ENCODE measurements at places on chromosomes 11 and 22.

DNA sequence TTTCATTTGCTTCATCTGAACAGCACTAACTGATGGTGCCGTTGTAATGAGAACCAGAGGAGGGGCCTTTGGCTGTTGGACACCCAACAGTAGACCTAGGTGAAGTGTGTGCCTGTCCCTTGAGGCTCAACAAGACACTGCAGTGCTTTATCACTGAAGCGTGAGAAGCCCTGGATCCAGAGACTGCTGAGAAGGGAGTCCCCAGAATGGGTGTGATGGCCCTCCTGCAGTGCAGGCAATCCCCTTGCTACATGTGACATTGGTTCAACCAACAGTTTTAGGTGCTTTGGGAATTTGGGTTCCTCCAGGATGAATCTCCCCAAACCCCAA, 125.6 kb downstream of the BRD1 start:
- no peak for DNase-seq

- peak; percentile 87 for DNase-seq
Observed at GRCh38 chr11:66421492-66422205, 814 bp downstream of the NPAS4 start.

DNA sequence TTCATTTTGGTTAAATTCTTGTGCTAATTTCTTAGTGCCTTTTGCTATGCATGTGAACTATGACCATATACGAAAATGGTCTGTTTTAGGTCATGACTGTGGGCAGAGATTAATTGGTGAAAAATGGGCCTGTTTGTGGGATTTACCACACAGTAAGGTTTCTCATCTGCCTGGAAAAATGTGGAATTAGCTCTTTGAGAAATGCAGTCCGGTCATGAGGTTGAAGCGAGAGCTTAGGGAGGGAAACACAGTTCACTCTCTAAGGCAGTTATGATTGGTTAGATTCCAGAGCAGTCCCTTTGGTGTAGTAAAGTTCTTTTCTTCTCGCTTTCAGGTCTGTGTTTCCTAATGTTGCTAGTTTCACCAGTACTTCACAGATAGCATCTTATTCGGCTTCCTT, 1.2 kb upstream of the PDE3B start:
- no peak for DNase-seq

- no peak for DNase-seq
Observed at GRCh38 chr22:34784056-34784455, 281.9 kb upstream of the ISX start.

DNA sequence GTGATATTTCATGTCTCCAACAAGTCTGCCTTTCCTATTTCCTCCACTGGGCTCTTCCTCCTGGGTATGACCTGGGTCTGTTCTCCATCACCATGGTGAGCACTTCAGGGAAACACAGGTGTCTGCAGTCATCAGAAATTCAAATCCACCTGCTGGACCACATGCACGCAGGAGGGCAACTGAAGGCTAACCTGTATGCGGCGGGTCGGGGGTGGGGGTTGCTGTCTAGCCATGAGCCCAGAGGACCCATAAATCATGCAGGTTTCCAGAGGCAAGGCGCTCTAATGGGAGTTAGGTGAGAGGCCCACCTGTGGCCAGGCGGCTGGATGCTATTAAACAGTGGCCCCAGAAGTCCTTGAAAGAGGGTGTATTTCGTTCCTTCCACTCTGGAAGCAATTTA, 11.1 kb upstream of the PAMR1 start:
- no peak for DNase-seq

GRCh38 chr11:13772223-13773046, 104.0 kb downstream of the FAR1 start:
- peak; percentile 76 for DNase-seq

DNA sequence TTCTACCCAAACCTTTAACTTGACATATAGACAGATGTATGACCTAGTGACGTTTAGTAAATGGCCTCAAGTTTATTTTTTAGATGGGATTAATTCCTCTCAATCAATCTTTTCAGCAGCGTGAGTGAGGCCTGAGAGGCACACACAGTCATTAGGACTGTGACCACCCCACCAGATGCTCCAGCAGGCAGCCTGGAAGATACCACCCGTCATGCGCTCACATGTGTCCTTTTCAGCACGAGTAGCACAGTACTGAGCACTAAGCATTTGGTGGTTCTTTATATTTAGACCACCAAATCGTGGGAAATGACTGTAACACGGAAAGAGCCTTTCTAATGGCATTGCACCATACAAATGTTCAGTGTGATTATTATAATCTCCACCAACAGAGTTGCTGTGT, 354.6 kb upstream of the DDI1 start:
- no peak for DNase-seq

DNA sequence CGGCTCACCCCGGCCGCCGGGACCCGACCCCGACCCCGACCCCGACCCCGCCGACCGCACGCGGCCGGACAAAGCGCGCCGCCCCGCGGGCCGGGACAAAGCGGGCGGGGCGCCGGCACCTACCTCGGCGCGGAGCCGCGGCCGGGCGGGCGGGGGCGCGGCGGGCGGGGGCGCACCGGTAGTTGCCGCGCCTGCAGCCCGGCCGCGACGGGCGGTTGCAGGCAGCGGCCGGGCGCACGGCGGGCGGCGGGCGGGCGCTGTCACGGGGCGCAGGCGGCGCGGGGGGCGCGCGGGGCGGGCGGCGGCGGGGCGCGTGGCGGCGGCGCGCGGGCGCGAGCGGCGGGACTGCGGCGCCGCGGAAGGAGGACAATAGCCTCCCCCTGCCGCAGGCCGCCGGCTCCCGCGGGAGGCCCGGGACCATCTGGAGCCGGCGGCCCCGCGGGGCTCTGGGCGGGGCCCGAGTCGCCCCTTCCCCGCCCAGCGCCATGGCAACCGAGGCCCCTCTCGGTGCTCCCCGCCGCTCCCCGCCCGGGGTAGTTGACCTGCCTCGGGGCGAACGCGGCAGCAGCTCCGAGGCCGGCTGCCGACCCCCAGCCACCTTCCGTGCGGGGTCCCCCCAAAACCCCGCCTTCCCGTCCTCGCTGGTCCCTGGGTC, 851 bp downstream of the SPTBN2 start:
- DNase-seq: no peak

DNA sequence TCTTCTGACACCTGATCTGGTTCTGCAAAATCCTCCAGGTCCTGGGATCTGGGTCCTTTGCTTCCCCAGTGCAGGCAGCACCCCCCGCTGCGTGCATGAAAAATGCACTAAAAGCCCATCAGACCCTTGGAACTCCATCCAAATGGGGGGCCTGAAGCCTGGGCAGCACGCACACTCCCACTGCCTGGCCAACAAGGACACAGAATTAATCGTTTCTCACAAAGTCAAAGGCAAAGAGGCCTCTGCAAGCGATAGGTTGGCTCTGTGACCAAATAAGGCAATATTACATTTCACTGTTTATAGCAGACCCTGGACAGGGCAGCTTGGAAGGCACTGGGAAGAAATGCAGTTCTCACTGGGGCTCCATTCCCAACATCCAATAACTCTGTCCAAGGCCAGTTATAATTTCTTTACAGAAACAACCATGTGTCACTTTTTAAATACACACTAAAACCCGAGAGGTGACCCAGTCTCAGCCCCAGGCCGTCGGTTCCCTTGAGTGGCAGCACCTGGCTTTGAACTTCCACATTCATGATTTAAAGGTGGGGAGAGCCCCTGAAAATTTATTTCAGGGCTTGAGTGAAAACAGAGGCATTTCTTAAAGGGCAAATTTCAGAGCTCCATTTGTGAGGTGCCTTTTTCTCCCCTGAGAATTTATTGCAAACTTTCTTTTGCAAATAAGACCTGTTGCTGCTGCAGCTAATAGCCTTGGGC, 114.4 kb upstream of the ANO1 start:
- no peak for DNase-seq

- no peak for DNase-seq
Observed at GRCh38 chr22:20654343-20655208, 119.3 kb upstream of the SERPIND1 start.

Measured in MCF 10A (cell line).